Mucosa of gallbladder (tissue), 1 donor: ENCODE measurements at places on chromosomes 2 and 18. TPM values are rescaled to one million over a fixed set of nuclear protein-coding genes. Genes with fewer than 3 reads are reported as not detected.

Gene CAPN13
- total RNA-seq, result 44.4 TPM

Gene IL37
- 0.29 TPM for total RNA-seq

Gene SOS1
- total RNA-seq, result 42.1 TPM

GRCh38 chr18:45106331-45106774, 425.7 kb downstream of the SETBP1 start:
- DNase-seq, result no peak

DNA sequence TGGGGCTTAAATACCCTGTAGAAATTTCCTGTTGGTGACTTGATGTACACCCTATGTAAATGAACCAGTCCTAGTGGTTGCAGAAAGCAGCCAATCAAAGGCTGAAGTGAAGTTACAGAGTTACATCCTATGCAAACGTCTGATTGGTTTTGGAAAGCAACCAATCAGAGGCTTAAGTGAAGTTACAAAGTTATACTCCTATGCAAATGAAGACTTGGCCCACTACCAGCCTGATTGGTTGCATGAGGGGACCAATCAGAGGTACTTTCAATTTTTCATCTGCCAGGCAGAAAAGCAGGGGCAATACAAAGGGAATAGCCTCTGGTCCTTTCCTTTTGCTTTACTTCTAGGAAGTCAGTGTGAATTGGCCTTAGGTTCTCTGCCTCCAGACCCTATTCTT, 13.6 kb upstream of the ZNF397 start:
- no peak for DNase-seq

DNA sequence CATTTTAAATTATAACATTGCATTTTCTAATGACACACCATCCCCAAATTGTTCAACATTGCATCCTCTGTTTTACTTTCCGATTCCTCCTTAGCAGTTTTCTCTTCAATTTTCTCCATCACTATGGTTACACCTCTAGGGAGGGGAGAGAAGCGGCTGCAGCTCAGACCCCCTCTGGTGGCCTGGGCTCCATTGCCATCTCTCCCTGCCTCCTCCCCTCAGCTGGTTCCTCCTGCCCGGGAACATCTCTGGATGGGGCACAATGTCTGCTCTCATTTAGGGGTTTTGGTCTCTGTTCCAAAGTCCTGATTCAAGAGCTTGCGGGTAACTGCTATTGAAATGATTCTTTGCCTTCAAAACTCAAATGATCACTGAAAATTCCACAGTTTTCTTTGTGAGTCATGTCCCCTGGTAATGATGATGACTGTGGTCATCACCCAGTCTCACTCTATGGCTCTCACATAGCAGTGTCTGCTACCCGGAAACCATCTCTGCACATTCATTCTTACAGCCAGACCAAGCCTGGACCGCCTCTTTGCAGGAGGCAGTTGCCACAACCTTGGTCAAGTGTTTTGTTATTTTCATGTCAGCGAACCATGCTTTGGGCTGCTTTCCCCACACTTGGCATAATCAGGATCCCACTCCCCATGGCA, 263.9 kb downstream of the ALPK2 start:
- no peak for DNase-seq

GRCh38 chr2:229519655-229520430, 194.5 kb downstream of the DNER start:
- DNase-seq, result no peak

DNA sequence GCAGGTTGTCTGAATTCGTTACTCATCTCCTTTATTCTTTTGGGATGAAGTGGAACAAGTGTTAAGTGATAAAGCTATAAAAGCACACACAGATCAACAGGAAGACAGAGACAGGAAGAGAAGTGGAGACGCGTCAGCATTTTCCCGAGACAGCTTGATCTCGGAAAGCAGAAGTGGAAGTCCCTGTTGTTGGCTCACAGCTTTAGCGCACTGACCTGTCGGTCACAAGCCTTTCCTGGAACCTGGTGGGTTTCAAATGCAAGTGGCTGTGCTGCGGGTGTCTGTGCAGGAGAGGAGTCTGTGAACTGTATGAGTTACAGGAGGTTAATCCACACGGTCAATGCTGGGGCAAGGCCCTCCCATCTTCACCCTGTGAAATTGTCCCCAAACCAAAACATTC, 116.6 kb upstream of the PELI1 start:
- peak; percentile 65 for DNase-seq

DNA sequence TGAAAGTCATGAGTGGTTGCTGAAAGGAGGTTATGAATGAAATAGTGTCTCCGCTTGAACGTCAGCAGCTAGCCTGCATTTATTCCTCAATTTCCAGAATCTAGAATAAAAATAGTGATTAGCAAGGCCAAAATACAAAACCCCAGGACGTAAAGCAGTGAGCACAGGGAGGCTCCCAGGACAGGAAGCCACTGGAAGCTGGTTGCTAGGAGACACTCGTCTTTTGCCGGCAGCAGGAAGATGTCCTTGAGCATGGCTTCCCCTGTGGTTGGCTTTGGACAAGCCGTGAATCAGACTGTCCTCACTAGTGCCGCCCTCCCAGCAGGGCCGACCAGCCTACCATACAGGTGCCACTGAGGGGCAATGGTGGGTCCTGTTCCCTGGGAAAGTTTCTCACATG, 374.4 kb downstream of the MTX2 start:
- DNase-seq, result no peak

DNA sequence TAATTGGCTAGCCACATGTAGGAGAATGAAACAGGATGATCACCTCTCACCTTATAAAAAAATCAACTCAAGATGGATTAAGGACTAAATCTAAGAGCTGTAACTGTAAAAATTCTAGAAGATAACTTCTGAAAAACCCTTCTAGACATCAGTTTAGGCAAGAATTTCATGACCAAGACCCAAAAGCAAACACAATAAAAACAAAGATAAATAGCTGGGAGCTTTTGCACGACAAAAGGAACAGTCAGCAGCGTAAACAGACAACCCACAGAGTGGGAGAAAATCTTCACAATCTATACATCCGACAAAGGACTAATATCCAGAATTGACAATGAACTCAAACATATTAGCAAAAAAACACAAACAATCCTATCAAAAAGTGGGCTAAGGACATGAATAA, 316.3 kb downstream of the METTL4 start:
- DNase-seq, result no peak

DNA sequence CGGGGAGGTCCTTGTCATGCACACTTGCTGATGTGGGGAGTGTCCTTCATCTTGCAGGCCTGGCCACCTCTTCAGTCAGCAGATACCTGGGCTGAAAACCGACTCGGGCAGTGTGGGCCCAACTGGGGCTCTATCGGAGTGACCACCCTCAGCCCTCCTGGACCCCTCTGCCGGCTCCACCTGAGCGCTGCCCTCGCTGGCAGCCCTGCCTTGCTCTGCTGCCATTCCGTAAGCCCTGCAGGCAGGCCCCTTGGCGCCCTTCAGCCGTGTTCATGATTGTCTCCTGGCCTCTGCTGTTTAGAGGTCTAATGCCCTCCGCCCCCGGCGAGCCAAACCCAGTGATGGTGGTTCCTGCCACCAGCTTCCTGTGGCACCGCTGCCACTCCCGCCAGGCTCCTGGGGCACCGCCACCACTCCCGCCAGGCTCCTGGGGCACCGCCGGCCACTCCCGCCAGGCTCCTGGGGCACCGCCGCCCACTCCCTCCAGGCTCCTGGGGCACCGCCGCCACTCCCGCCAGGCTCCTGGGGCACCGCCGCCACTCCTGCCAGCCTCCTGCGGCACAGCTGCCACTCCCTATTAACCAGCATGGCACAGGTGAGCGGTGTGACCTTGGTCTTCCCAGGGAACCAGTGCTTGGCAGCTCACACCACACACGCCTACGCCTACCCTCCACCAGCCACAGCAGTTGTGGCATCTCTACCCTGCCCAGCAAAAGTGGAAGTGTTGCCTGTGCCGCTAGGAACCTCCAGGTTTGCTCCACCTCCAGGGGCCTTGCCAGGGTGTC, 15.9 kb downstream of the CAPN10 start:
- no peak for DNase-seq
